ENCODE measurements at places on chromosomes 16 and 17.

- no peak for DNase-seq
These were observed 215.6 kb downstream of the GRIN2A start for GRCh38 chr16:9966569-9967157.

- no peak for DNase-seq
These were observed 22.3 kb upstream of the N4BP1 start for GRCh38 chr16:48632137-48632774.

GRCh38 chr17:31147507-31148202 is 52.9 kb downstream of the NF1 start:
- no peak for DNase-seq

DNA sequence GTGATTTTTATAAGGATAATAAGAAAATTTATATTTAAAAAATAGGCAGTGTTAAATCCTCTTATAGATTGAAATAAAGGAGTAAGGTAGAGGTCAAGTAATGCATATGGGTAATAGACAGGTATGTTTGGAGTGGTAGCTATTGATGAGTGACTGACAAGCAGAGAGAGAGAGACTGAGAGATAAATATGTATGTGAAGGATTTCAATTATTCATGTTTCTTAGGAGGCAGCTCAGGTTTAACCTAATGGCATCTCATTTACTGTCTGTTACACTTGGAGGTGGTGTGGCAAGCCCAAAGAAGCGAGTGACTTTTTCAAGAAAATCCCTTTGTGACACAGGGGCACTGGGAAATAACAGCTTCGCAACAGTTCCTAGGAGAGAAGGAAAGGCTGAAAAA is 120.2 kb downstream of the KIF2B start:
- DNase-seq: no peak

DNA sequence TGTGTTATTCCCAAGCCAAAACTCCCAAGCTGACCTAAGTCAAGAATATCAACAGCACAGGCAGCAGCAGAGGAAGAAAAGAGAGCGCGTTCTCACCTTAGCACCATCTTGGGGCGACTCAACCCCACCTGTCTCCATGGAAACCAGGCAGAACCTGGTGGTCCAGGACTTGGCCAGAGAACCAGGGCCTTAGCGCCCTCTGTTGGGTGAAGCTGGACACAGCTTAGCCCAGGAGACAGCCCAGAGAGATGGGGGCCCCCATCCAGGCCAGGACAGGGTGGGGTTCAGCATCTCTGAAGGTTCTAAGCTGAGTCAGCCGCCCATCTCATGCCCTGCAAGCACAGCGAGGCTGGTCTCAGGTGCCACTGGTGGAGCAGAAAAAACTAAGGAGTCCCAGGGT is 60.1 kb upstream of the TMEM132E start:
- no peak for DNase-seq

- no peak for DNase-seq
These were observed 69.3 kb downstream of the WWP2 start for GRCh38 chr16:69831212-69832123.

GRCh38 chr16:31698901-31699300 is 171.2 kb downstream of the AHSP start:
- DNase-seq: no peak

GRCh38 chr17:47188271-47188875 is 722 bp downstream of the CDC27 start:
- no peak for DNase-seq

DNA sequence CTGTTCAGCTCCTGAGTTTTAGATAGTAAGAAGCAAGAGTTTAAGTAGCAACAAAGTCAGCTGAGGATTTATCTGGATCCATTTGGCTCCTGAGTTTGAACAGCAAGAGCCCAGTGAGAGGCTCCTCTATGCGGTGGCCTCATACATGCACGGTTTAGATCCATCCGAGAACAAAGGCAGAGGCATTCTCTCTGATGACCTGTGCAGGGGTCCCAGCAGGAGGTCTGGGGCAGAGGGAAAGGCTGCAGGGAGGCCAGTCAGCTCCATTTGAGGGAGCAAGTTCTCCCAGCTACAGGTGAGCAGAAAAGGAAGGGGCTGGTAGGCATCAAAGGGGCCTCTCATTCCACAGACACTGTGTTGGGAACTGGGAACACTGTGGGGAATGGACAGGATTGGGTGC is 16.5 kb downstream of the PITPNM3 start:
- no peak for DNase-seq
